Psoas muscle (tissue), 8 donors: ENCODE measurements at places on chromosomes 6 and 20.

- no peak for DNase-seq
These were observed 60.7 kb upstream of the RNF24 start for GRCh38 chr20:4076033-4076432.

GRCh38 chr6:143822584-143823024 lies 20.5 kb upstream of the LTV1 start:
- DNase-seq = no peak

DNA sequence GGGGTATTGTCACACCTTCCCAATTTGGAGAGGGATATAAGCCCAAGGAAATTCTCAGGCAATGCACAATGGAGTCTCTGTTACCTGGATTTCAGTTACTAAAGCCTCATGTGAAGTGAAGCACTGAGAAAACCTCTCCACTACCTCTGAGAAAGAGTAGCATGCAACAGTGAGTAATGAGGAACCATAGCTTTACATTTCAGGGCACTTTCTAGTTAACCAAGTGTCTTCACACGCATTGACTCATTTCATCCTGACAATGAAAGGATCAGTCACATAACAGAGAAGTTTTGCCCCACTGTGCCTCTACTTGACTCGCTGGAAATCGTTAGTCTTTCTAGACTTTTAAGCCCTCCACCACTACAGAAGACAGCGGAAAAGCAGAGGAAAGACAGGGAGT lies 86.2 kb upstream of the ARID1B start:
- no peak for DNase-seq

- DNase-seq = no peak
These were observed 14.1 kb upstream of the CD24 start for GRCh38 chr6:106988664-106989063.

DNA sequence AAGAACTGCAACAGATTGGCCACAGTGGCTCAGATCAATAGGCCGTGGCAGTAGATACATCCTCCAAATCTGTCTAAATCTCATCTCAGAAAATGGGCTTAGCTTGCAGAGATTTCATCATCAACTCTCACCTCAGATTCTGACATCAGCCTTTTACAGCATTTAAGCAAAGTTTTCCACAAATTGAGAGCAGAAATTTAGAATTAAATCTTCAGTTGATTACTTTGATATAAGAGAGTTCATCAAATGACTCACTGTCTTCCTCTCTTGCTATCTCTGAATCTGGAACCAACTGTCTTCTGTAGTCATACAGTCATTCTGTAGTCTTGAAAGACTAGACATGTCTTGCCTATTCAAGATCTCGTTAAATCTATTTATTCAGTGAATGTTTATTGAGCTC lies 45.2 kb upstream of the CTAGE9 start:
- no peak for DNase-seq

DNA sequence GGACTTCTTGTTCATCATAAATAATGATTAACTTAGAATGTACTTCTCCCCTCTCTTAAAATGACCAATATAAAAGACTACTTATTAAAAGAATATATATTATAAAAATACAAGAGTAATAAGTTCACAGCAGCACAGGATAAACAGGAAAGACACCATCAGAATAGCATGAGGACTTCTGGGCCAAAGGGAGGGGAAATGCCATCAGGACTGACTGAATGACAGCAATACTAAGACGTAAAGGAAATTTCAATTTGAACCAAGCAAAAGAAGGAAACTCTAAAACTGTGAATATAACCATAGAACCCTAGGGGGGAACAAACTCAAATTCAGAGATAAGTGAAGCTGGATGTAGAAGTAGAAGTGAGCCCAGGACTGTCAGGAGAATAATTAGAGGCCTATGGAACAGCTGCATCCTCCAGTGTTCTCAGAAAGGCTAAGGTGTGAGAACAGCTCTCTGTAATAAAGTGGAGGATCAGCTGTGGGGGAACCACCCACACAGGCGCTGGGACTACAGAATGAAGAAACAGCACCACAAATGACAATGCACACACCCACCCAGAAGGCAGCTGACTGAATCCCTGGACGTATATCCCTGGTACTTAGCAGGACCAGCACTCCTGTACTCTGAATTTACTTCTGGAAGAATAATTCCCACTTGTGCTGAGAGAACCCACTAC lies 37.8 kb downstream of the ZHX3 start:
- DNase-seq = no peak

DNA sequence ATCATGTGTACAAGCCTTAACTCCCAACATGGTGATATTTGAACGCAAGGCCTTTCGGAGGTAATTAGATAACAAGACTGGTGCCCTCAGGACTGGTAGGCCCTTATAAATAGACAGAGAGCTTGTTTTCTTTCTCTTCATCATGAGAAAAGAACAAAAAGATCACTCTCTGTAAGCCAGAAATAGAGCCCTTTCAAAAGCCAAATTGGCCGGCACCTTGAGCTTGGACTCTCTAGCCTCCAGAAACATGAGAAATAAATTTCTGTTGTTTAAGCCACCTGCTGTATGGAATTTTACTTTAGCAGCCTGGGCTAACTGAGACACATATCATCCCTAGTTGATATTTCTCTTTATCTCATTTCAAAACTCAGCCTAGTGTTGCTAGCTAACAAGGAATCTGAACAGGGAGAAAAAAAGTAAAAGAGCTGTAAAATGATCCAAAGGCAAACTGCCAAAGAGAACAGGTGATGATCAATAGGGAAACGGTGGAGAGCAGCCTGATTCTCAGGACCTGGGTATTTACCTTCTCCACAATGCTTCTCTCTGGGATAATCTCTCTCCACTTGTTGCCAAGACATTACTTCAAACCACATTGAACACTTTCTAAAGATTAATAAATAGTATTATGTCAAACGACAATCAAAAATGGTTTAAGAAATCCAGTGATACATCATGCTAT lies 6.1 kb downstream of the COL21A1 start:
- no peak for DNase-seq

DNA sequence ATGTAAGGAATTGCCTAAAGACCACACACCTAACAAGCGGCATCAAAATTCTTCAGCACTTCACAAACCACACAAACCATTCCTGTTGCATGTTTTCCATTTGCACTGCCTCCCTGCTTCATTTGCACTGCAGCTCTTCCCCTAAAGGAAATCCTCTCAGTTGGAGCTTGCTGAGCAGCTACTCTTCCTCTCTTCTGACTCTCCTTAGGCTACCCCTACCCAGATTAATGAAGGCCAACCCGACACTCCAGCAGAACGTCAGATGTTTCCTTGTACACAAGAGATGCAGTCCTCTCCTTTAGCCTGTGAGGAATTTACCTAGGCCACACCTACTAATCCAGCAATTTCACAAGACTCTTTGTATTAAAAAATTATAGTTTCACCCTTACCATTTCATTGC lies 8.1 kb downstream of the BEND6 start:
- no peak for DNase-seq

DNA sequence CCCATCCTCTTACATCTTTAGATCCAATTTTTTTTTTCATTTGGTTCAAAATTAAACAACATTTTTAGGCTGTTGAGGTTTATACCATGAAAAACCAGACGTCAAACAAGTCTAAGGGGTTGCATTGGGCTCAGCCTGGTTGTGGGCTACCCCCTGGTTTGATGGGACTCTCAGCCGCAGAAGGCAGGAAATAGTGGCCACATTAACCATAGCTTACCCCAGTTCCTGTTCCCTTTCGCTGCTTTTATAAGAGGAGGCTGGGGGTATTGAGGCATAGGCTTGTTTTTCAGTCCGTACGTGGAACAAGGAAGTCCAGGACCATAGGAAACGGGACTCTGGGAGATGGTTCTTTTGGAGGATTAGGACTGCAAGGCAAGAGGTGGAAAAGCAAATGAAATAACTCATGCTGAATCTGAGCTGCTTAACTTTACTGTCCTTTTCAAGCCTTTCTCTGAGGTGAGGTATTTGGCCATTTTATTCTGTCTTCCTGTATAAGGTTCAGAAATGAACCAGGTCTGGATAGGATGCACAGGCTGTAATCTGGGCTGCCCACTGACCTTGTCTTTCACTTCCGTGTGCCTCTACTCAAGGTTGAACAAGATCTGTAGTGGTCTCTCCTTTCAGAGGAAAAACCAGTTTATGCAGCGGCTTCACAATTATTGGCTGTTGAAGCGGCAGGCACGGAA lies 7.7 kb downstream of the BRPF3 start:
- no peak for DNase-seq

GRCh38 chr20:9514072-9514460 lies 324 bp upstream of the LAMP5 start:
- no peak for DNase-seq

GRCh38 chr20:53706466-53707370 lies 113.1 kb upstream of the ZNF217 start:
- no peak for DNase-seq

DNA sequence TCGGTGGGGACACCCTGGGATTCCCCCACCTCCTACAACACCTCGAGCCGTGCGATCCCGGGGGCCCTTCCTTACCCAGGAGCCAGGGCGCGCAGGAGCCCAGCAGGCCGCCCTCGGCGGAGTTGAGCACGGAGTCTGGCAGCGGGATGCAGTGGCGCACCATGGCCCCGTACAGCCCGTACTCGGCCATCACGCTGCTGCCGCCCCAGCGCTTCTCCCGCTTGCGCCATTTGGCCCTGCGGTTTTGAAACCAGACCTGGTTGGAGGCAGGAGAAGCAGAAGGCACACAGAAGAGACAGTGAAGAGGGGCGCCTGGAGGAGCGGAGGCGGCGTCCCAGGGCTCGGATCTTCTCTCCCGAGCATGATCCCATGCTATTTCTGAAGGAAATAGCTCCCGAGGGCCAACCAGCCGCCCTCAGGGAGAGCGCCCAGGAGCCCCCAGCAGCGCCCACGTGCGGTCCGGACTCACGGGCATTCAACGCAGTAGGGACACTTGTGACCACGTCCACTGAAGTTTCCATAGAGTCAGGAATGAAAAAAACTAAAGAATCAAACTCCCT lies 4.3 kb downstream of the VSX1 start:
- DNase-seq = peak; percentile 72

- no peak for DNase-seq
These were observed 18.2 kb downstream of the MAS1 start for GRCh38 chr6:159908979-159909378.

GRCh38 chr6:121441477-121441876 lies 6.0 kb downstream of the GJA1 start:
- no peak for DNase-seq

DNA sequence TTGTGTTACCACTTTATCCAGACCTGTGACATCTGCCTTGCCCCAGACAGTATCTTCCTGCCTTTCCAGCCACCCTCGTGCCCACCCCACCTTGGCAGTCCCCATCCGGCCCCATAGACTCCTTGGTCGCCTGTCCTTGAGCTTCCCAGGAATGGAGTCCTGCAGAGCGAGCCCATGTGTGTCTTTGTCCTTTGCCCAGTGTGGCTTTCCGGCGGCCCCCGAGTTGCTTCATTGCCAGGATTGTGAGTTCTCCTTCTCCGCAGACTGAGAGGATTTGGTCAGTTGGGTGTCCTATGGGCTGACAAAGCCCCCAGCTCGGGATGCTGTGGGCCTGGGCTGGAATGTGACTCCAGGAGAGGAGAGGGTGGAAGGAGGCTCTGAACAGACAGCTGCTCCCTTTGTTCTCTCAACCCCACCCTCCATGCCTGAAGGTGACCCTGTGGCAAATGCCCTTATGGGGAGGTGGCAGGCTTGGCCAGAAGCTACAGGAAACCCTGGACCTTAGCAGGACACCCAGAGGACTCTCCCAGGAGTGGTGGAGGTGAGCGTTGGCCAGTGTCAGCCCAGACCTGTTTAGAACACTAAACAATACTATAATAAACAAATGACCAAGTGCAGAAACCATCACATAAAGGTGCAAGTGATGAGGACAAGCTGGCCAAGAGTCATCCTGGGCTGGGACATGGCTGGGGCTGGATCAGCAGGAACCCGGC lies 1.9 kb upstream of the CST1 start:
- DNase-seq = no peak

GRCh38 chr6:152399399-152399798 lies 237.8 kb downstream of the SYNE1 start:
- no peak for DNase-seq

GRCh38 chr6:65450451-65450850 lies 256.6 kb downstream of the EYS start:
- DNase-seq = no peak
